MG63 (cell line): ENCODE measurements at places on chromosomes 7 and 10.
A peak's percentile ranks its signal among the peaks of the same experiment; 100 is the strongest.

DNA sequence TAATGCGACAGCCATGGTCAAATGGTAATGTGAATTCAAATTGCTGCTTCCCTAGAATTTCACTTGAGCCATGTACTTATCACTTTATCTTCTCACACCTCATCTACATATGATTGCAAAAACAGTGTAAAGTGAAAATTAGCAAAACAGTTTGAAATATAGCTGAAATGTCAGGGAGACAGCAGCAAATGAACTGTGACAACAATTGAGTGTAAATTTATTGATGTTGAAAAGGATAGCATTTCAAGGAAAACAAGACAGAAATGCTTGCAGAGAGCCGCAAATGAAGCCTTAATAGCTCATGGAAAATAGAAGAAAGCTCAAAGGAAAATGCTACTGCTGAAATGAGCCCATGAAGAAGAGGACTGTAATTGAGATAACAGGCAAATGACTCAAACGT is 516.2 kb upstream of the POT1 start:
- no peak for DNase-seq

- no peak for DNase-seq
These were observed 3.9 kb upstream of the MIOS start for GRCh38 chr7:7562736-7563135.

- DNase-seq = peak; percentile 21
These were observed 63.9 kb downstream of the PPP1R9A start for GRCh38 chr7:94971051-94971867.

DNA sequence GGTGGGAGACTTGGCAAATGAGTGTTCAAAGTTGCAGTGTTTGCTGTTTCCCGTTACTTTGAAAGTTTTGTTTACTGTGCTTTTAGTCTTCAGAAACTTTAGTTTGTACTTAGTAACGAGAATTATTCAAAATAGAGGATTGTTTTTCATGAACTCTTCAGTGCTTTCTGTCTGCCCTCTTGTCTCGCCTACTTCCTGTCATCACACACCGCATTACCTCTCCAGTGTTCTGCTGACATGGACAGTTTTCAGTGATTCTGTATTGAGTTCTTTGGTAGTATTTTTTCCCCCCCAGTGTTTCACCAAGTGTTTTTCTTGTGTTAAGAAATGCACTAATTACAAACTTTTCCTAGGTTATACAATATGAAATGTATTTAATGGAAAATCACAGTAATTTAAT is 207.0 kb downstream of the MLLT10 start:
- no peak for DNase-seq

- no peak for DNase-seq
These were observed 199.4 kb downstream of the USP6NL start for GRCh38 chr10:11411926-11412545.

DNA sequence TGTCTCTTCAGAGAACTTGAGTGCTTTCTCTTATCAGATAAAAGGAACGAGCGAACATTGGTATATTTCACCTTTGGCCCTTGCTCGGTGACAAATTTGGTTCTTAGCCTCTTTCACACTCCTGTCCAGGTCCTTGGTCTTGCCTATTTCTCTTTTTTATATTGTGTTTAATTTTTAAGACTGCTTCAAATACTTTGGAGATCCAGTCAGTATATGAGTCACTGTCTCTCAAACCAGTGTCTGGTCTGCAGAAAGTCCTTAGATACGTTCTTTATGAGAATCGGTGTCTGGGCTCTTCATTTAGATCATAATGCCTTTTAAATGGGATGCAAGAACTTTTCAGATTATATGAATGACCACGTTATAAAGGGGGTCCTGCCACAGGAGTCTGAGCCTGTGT is 55.0 kb downstream of the PIK3AP1 start:
- DNase-seq = no peak

DNA sequence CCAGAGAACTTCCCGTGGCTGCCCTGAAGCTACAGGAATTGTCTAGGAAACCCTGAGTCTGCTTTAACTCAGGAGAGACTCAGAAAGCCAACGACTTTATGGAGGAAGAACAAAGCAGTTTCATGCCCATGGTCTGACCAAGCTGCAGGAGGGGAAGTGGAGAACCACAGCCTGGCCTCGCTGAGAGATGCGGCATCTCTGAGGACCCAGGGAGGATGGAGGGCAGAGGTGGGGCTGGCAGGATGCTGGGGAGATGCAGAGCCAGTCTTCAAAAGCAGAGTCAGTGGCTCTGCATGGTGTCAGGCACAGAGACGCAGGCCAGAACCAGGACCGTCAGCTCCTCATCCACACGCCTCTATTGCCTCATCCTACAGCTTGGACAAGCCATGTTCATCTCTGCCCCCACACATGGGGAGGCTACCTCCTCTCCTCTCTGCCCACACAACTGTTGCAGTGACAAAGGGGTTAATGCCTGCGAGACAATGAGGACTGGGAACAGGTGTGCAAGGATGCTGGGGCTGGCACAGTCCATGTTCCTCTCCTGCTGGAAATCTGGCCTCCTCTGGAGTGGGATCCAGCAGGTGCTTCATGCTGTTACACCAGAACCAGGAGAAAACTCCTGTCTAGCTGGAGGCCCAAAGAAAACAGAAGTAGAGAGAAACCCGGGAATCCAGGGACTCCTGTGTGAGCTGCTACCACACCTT is 267.0 kb downstream of the PLXNA4 start:
- DNase-seq = no peak

- DNase-seq = no peak
These were observed 7.9 kb upstream of the EN2 start for GRCh38 chr7:155449869-155450557.

GRCh38 chr7:108010377-108010776 is 7.4 kb upstream of the LAMB1 start:
- DNase-seq = no peak

GRCh38 chr10:87053111-87053510 is 33.0 kb downstream of the FAM25A start:
- DNase-seq = no peak

DNA sequence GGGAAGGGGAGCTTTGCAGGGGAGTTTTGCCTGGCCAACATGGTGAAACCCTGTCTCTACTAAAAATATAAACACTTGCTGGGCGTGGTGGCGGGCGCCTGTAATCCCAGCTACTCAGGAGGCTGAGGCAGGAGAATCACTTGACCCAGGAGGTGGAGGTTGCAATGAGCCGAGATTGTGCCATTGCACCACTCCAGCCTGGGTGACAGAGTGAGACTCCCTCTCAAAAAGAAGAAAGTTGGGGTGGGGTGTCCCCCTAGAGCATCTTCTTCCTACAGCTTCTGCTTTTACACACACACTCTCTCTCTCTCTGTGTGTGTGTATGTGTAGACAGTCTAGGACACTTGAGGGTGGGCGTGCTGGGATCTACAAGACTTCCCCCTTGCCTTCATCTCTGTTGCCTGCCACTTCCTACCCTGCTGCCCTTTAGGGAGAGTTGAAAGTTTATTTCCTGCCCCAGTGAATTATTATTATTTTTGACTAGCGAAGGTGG is 21.7 kb downstream of the PLAU start:
- no peak for DNase-seq

GRCh38 chr7:134533288-134533771 is 6.0 kb downstream of the AKR1B10 start:
- DNase-seq = peak; percentile 68

- no peak for DNase-seq
These were observed 123.1 kb downstream of the NRBF2 start for GRCh38 chr10:63256009-63256773.

DNA sequence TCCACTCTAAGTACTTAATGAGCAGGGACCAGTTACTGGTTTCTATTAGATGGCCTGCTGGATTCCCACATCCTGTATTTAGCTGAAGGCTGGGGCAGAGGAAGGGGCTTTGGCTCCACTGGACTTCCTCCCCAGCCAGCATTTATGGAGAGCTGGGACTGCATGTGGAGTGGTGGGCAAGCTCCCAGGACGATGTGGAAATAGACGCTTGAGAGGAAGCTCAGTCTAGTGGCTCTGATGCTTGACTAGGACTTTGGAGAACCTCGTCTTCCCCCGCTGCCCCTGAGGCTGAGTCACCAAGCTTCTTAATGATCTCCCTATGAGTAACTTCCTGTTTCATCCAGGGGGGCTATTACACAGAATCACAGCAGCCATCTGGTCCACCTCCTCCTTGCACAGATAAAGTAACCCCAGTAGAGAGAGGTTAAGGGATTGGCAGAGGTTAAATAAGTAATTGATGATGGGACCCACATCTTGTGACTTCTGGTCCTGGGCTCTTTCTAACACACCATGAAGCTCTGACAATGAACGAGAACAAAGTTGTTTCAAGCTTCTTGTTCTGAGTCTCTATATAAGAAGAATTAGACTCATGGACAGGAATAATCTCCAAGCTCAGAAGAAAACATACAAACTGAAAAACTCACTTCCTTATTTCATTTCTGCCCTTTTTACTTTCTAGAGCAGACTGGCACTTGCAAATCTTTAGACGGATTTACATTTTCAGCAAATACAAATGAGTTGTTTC is 126.2 kb downstream of the PRPF18 start:
- peak; percentile 97 for DNase-seq

- no peak for DNase-seq
These were observed 16.1 kb upstream of the CUZD1 start for GRCh38 chr10:122861711-122862161.

DNA sequence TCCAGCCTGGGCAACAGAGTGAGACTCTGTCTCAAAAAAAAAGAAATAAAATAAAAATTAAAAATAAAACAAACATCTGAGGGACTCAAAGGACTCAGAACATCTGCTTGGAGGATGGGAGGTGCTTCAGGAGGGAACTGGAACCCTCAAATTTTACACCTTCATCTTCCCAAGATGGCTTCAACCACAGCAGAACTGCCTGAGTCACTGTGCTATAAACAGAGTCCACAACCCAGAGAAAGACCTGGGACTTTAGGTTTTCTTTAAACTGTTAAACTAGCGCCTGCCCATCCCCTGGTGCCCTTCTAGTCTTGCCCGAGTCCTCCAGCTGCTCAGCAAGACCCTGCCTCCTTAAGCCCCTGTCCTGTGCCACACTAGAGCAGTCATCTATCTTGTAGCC is 40.8 kb downstream of the RGS10 start:
- no peak for DNase-seq

DNA sequence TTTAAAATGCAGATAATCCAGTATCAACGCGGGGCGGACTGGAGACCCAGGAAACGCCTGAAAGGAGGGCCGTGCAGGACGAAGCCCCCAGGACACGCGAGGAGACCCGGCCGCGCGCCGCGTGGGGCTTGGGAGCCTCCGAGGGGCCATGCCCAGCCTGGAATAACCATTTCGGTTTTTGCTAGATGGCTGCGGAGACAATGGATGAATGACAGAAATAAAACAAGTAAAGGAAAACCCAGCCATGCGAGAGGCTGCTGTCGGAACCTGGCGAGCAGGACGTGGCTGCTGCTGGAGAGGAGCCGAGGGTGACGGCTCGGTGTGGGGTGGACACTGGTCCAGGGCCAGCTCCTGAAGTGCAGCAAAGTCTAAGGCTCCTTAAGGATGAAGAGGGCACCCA is 227.2 kb upstream of the ADARB2 start:
- DNase-seq = no peak

DNA sequence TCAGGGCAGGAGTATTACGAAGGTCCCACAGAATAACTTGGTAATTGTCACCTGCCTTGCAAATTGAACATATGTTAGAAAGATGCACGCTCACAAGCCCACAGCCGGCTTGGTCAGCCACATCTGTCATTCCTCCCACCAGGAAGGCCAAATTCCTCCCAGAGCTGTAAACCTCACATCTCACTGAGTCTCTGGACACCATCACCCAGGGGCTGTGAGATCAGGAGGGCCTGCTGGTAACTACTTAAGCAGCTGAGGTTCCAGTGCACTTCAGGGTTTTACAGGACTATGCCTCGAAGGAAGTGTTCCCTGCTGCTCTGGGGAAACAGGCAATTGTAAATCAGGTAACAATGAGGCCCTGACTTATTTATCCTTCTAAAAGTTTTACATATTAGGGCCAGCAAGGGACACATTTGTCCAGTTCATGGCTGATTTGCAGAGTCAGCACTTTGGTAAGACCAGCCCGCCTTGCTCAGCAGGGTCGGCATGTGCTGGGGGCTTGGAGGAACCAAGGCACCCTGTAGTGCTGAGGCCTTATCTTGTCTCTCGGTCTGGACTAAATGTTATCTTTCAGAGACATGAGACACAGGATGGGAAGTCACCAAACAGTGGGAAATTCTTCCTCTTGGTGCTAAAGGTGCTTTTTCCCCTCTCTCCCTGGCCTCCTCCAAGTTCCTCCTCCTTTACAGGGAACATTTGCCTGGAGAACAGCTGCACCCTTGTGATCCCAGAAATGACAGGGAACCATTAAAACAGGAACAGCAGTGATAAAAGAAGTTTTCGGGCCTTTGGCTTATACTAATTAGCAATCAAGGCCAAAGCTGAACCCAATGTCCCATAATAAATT is 34.3 kb downstream of the PYROXD2 start:
- DNase-seq = no peak
